ENCODE measurements at places on chromosomes 16 and 17.

GRCh38 chr16:55955424-55955823, 80.3 kb upstream of the CES5A start:
- DNase-seq: no peak

GRCh38 chr16:79784007-79784406, 183.5 kb upstream of the MAF start:
- no peak for DNase-seq

DNA sequence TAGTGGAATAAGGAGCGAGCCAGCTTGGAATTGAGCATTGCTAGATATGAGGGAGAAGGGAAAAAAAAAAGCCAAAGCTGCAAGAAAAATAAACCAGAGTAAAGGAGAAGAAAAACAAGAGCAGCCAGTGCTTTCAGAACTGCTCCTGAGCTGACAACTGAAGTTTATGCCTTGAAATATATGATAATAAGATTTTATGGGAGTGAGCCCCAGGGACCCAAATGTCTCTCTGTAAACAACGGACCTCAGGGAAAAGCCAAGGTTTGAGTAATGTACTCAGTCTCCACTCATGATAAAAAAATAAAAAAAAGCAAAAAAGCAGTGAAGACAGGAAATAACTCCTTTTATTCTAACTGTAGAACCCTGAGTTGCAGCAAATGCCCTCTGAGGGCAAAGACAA, 132.6 kb downstream of the SNX11 start:
- no peak for DNase-seq

GRCh38 chr17:77231076-77231871, 90.5 kb downstream of the SEC14L1 start:
- no peak for DNase-seq
